ENCODE measurements at places on chromosomes 3 and 15.

- no peak for DNase-seq
Measured at GRCh38 chr3:145313751-145314150, 847.2 kb downstream of the PLOD2 start.

GRCh38 chr3:81237181-81237580, 524.3 kb downstream of the GBE1 start:
- no peak for DNase-seq

GRCh38 chr3:168273917-168274316, 178.2 kb upstream of the GOLIM4 start:
- DNase-seq: no peak

- DNase-seq: no peak
Measured at GRCh38 chr3:13812034-13812471, 67.8 kb downstream of the WNT7A start.

DNA sequence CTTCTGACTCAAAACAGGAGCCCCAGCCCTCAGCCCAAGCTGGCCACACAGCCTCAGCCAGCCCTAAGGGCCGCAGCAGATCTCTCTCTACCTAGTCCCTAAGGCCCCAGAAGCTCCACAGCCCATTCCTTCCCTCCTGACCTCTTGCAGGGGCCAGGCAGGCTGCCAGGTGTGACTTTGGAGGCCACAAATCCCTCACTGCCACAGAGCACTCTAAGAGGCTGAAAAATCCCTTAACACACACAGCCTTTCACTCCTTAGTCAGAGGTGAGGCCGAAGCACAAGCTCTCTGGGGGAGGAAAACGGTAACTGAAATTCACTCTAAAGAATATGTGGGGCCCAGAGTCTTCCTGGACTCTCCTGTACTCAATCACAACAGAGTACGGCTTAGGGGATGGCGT, 23.3 kb downstream of the LRRC2 start:
- no peak for DNase-seq

DNA sequence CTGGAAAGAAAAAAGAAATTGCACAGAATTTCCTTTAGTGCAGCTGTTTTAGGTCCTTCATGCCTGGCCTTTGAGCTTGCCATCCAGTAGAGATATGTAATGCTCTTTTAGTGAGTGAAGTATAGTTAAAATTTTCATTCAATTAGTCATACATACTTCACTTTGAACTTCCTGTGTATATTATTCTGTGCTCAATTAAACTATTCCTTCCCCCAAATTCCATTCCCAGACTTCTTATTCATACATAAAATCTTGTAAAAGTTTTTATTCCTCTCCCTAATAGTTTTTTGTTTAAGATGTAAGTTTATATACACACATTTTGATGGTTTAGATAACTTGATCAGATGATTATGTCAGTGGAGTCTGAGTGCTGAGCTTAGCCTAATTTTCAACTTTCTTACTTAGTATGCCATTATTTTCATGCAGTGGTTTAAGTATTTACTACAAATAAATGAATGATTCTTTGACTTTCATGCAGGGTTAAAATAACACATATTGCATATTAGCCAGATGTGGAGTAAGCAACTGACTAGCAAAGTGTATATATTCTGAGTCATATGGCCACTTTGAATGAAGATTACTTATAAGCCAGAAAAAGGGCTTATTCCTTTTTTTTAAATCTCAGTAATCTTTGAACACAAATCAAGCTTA, 42.5 kb upstream of the ABHD10 start:
- DNase-seq: no peak

GRCh38 chr3:39126532-39127071, 19.1 kb downstream of the TTC21A start:
- DNase-seq: no peak

Measured in left renal pelvis (tissue), 4 donors.